ENCODE measurements at places on chromosomes 1 and 21.
A peak's percentile ranks its signal among the peaks of the same experiment; 100 is the strongest.

DNA sequence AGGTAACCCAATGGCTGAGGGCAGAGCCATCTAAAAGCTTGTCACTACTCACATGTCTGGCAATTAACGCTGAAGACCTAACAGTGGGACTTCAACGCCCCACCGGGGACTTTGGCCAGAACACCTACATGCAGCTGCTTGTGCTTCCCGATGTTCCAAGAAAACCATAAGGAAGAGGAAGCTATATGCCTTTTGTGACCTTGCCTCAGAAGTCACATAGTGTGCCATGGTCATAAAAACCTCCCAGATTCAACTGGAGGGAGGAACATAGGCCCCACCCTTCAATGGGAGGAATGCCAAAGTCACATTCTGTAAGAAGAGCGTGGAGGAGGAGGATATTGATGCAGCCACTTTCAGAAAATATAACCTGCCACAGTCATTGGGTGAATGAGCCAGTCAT lies 147.8 kb upstream of the MAGI3 start:
- no peak for DNase-seq

DNA sequence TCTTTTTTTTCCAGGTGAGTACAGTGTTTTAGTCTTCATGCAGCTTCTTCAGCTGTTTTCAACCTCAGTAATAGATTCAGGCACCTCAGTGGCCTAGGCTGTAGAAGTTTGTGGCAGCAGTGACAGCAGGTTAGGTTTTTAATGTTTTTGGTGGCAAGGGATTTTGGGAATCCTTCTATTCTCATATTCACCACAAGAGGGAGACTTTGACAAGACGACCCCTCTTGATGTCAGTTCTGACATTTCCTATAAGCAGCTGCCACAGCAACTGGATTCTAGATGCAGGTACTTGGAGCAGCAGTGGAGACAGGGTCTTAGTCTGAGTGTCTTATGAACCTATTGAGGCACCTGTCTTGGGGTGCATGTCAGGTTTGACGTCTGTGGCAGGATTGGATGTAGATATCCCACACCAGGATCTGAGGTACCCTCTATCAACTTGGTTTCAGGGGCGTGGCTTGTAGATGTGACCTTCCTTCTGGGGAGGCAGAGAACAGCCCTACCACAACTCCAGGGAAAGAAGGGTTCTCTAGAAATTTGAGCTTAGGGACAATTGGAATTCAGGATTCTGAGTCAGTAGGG lies 1104.2 kb upstream of the TMPRSS15 start:
- DNase-seq, result peak; percentile 53

DNA sequence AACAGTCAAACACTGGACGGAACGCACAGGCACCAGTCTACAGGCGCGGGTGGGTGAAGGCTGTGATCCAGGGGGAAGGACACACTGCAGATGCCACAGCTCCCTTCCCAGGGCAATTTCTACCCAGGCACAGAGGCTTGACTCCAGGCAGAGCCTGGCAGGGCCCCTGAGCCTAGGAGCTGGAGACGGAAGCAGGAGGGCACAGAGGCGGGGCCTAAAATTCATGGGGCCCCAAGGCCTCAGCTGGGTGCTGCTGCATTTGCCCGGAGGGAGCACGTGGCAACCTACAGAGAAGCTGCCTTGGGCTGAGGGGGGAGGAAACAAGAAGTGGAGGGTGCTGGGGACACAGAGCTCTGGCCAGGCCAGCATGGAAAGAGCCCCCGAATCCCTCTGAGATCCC lies 41.2 kb downstream of the UBE2G2 start:
- DNase-seq, result peak; percentile 37

- peak; percentile 50 for DNase-seq
These were observed 8.6 kb upstream of the AK2 start for GRCh38 chr1:33045246-33045645.

DNA sequence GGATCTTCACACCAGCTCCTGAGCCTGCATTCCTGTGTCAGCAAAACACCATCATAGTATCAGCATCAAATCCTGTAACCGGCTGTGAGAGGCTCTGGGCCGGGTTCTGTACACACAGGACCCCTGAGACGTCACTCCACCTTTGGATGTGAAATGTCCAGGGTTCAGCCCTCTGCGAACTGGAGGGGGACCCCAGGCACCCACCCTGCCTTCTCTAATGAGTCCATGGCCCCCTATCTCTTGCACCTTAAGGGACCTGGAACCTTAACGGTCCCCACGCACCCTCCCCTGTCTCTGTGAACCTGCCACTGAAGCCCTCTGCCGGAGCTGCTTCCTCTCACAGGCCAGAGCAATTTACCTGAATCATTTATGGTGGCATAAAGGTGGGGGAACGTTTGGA lies 257.8 kb downstream of the NPHP4 start:
- DNase-seq, result no peak

GRCh38 chr1:9269078-9269501 lies 23.6 kb upstream of the SPSB1 start:
- no peak for DNase-seq

DNA sequence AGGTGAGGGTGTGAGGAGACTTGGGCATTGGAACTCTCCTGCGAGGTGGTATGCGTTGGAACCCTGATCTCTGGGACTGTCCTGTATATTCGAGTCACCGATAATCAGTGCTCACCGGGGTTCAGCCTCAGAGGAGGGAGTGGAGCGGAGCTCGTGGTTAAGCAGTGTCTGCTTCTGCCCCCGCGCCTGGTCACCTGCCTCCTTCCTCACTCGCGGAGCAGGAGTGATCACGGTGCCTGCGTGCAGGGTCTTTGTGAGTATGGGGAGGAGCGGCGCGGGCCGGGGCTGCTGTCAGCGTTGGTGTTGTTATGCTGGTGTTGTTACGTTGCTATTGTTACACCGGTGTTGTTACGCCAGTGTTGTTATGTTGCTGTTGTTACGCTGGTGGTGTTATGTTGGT lies 23.3 kb downstream of the H6PD start:
- no peak for DNase-seq

- DNase-seq, result peak; percentile 89
These were observed 3.4 kb downstream of the ADGRB2 start for GRCh38 chr1:31760471-31761470.

- DNase-seq, result no peak
These were observed 16.6 kb upstream of the CCDC27 start for GRCh38 chr1:3735688-3736087.

DNA sequence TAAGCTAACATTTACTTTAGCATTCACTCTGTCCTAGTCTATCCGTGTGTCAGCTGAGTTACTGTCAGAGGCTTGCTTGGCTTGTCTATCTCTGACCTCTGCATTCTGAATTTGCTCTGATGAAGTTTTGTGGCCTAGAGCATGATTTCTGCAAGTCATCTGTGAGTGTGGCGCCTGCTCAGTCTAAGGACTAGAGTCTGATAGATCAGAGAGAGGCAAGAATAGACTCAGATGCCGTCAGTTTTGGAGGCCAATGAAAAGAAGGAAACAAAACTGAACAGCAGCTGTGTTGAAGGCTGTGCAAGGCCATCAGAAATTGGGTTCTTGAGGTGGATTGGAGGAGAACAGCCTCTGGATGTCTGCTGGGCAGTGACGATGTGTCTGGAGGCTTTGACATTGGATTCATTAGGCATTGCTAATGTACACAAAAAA lies 573.1 kb downstream of the USP25 start:
- DNase-seq, result no peak

- DNase-seq, result no peak
These were observed 31.5 kb upstream of the XPR1 start for GRCh38 chr1:180600343-180600742.

GRCh38 chr1:110768605-110769004 lies 93.9 kb upstream of the KCNA3 start:
- DNase-seq, result no peak

DNA sequence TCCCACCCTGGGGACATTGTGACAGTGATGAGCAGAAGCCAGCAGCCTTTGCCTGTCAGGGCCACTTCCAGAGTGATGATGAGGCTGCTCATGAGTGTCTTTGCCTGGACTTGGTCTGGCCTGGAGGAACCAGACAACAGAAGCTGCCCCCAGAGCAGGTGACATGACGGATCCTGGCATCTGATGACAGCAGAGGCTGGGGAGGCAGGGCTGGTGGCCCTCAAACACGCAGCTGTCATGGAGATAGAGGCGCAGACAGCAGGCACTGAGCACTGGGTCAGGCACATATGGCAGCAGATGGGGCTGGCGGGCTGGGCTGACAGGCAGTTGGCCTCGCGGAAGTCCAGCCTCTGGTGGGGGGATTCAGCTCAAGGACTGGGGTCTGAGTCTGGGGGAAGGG lies 66.4 kb upstream of the STUM start:
- DNase-seq, result no peak

DNA sequence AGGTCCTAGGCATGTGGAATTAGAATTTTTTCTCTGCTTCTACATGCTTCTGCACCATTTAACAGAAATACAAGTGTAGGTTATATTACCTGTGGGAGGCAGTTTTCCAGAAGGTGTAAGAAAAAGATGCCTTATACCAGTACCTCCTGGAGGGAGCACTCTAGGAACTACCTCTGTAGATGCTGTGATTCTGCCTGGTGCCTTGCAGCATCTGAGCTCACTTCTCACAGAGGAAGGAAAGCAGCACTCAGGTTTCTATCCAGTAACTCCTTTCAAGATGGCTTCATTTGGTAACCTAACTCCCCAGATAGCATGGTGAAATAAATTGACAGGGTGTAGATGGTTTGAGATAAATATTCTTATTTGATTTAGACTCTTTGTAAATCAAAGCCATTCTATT lies 50.3 kb downstream of the GIPC2 start:
- DNase-seq, result no peak

GRCh38 chr1:89912073-89912472 lies 82.8 kb upstream of the ZNF326 start:
- DNase-seq, result no peak

DNA sequence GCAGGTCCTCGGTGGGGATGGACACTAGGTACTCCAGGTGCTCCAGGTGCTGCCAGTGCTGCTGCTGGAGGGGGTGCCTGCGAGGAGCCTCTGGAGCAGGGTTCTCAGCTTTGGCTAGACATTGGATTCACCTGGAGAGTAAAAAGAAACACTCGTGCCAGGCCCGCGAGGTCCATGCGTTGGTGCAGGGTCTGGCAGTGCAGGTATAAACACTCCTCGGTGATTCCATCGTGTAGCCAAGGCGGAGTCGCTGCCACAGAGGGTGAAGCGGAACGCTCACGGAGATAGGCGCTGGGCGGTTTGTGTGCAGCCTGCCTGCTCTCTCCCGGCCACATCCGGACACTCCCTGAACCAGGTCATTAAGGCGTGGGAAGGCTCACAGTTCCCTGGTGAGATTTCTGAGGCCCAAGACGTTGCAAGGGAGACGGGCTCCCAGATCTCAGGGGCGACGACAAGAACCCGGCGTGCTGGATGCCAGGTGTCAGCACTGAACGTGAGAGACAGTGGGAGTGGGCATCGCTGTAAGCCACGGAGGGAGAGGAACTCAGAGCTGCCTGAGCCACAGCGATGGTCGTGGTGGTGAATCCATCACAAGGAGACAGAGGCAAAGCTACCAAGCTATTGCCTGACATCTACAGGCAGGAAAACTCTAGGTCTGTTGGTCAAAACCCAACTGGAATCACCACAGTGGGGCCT lies 17.2 kb upstream of the SUMO3 start:
- no peak for DNase-seq

GRCh38 chr1:24392982-24393650 lies 20.5 kb downstream of the STPG1 start:
- no peak for DNase-seq

DNA sequence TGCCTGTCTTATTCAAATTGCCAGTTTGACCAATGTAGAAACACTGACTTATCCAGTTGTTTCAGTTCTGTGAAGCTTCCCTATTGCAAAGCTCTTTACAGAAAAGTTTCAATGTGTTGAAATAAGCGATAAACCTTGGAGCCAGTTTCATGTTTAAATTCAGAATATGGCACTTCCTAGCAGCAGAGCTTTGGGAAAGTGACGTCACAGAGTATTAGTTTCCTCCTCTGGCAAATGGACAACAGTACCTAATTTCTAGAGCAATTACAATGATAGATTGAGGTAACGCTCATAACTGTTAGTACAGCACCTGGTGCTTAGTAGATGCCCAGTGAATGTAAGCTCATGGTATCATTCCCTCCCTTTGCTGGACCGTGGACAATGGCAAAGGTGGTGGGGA lies 527.5 kb upstream of the DAB1 start:
- no peak for DNase-seq

DNA sequence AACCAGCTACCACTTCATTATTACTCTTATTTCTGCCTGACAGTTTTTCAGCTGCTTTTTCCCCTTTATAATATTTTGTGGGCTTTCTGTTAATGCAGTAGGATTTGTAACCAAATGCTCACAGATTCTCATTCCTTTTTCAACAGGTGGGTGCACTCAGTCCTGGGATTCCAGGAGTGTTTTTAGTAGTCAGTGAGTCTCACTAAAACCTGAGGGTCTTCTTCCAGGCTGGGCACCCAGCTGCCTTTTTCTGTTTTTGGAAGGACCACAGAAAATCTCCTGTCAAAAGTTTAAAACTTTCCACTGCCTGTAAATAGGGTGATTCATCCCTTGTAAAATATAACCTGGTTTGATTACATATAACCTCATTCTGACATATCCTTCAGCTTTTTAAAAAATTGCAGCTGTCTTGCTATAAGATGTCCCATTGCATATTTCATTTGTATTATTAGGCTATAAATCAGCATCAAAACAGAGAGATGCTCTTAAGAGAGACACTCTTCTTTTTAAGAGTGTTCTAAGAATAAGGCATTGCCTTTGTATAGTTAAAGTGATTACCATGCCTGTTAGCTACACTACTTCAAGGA lies 16.8 kb upstream of the CEP350 start:
- DNase-seq, result no peak

DNA sequence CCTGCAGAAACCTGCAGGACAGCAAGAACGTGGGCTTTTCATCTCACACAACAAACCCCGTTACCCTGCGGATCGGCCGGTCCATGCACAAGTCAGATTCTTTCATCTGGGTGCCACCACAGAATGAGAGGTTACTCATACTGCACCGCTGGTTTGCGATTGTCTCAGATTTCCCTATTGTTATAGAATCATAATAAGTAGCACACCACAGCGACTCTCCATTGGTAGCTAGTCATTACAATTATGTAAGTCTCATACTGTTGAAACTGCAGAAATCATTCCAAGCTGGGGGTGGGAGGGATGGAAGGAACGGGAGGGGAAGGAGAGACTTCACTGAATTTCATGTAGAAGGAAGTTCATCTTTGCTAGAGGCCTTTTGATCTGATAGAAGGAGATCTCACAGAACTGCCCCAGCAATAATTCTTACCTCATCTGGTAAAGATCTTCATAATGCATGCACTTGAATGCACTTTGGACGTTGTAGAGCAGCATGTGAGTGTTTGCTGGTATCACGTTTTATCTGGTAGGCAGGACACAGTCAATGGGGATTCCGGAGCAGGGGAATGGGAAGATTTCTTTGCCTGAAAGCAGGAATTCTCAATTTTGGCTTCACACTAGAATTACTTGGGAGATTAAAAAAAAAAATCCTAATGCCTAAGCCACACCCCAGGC lies 221.1 kb downstream of the KIF26B start:
- no peak for DNase-seq

GRCh38 chr1:51924455-51924854 lies 45.9 kb upstream of the NRDC start:
- no peak for DNase-seq

GRCh38 chr1:152899027-152899426 lies 9.3 kb upstream of the IVL start:
- no peak for DNase-seq

- no peak for DNase-seq
These were observed 52.6 kb upstream of the RC3H1 start for GRCh38 chr1:174074757-174075156.

GRCh38 chr1:172004671-172005070 lies 163.4 kb downstream of the DNM3 start:
- no peak for DNase-seq
